ENCODE measurements at places on chromosomes 5 and 9.

GRCh38 chr9:128912270-128912853 is 8.4 kb upstream of the PHYHD1 start:
- DNase-seq: no peak

- DNase-seq: no peak
Observed at GRCh38 chr5:96195123-96195522, 233.5 kb upstream of the ELL2 start.

DNA sequence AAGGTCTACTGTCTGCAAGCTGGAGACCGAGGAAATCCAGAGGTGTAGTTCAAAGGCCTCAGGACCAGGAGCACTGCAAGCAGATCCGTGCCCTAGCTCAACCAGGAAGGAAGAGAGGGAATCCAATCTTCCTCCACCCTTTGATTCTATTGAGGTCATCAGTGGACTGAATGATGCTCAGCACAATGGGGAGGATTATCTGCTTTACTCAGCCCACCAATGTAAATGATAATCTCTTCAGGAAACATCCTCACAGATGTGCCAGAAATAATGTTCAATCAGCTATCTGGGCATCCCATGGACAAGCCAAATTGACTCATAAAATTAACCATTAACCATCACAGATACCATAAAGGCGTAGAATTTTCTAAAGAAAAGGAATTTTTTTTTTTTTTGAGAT is 92.0 kb downstream of the BASP1 start:
- DNase-seq: no peak

GRCh38 chr5:139740138-139740991 is 55.2 kb upstream of the PSD2 start:
- no peak for DNase-seq
